ENCODE measurements at places on chromosomes 1 and 21.
A peak's percentile ranks its signal among the peaks of the same experiment; 100 is the strongest.

GRCh38 chr21:34128674-34129038 is 55.3 kb downstream of the MRPS6 start:
- DNase-seq = no peak

GRCh38 chr1:115036814-115037507 is 7.3 kb downstream of the TSHB start:
- no peak for DNase-seq

- no peak for DNase-seq
Measured at GRCh38 chr1:206803221-206803730, 31.0 kb upstream of the IL10 start.

DNA sequence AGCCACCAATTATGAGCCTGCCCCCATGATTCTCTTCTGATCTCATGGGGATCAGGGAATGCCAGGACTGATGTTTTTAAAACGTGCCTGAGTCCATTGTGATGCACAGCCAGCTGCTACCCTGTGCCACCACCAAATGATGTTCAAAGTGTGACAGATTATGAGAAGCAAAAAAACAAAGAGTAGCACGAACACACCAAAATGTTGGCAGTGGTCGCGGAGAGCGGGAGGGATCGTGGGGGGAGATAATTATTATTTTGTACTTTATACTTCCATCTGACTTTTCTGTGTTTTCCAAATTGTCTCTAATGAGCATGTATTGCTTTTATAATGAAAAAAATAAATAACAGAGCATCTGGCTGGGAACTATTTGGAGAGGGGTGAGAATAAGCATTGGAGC is 50.5 kb downstream of the EPHB2 start:
- no peak for DNase-seq

GRCh38 chr1:193211539-193211938 is 25.1 kb upstream of the B3GALT2 start:
- no peak for DNase-seq

GRCh38 chr1:195789321-195789720 is 818.9 kb downstream of the KCNT2 start:
- no peak for DNase-seq

DNA sequence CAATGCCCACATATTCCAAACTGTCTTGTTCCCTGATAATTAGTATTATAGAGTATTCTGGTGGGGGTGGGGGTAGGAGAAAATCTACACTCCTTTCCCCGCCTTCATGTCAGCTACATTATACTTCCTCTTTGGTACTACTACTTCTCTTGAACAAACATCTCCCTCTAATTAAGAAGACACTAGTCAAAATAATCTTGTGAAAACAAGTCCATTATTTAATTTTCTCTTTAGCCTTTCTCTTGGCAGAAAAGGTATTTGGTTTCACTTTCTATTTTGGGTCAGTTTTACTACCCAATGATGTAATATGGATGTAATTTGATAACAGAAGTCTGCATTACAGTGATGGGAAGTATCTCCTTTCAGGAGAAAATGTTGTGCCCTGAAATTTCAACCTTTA is 22.5 kb downstream of the NTMT2 start:
- peak; percentile 9 for DNase-seq

- no peak for DNase-seq
Measured at GRCh38 chr1:90723590-90724108, 6.5 kb upstream of the BARHL2 start.

DNA sequence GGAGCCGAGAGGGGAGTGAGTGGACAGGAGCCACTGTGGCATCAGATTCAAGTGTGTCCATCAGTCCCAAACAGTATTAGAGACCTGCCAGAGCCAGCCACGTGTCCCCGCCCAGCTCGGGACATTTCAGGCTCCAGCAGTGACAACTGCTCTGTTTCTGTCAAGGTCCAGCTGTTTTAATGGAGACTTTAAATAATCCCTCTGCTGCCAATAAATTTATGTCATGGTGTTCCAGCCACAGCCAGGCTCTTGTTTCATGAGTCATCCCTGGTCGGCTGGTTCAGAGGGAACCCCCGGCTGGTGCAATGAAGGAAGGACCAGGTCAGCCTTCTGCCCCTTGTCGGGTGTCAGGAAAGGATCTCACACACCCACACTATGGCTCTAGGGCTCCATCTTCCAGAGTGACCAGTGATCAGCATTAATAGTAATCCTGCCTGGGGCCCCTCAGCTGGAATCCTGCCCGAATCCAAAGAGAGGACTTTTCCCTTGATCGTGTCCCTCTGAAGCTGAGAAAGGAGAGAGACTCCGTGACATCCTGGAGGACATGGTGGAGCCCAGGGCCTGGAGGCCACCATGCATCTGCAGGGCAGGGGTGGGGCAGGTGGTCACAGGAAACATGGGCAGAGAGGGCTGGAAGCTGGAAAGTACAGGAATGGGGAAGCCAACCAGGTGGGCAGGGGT is 197.3 kb downstream of the MATN1 start:
- DNase-seq = no peak

DNA sequence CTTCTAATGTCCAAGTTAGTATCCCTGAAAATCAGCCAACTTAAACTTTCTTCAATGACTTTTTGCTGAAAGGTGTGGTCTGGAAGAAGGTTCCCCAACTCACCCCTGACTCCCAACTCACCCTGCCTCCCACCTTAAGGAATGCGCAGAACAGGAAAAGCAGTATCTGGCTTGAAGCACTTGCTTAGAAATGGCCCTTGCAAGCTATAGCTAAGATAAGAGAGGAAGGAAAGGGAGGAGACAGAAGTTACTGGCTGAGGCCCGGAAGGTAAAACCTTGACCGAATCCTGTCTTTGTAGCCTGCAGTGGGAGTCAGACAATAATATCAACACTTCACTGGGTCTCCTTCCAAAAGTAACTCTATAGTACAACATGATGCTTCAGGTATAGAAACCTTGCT is 2.9 kb downstream of the CYYR1 start:
- DNase-seq = no peak

DNA sequence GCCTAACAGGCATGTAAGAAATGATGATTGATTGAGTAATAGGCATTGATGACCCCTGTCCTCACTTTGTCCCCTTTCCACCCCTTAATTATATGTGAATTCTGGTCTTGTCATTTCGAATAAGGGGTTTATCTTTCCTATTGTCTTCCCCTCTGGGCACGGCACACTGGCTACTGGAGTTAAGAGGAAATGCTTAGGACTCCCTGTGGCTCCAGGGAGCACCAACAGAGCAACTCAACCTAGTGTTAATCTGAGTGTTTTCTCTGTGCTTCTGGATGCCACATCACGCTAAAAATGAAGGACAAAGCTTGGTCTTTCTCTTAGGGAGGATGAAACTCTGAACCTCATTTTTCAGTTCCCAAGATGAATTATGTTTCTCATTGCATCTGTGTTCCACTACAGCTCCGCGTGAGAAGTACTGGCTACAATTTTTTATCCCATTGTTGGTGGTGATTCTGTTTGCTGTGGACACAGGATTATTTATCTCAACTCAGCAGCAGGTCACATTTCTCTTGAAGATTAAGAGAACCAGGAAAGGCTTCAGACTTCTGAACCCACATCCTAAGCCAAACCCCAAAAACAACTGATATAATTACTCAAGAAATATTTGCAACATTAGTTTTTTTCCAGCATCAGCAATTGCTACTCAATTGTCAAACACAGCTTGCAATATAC is 5.3 kb downstream of the FCER1A start:
- DNase-seq = no peak

DNA sequence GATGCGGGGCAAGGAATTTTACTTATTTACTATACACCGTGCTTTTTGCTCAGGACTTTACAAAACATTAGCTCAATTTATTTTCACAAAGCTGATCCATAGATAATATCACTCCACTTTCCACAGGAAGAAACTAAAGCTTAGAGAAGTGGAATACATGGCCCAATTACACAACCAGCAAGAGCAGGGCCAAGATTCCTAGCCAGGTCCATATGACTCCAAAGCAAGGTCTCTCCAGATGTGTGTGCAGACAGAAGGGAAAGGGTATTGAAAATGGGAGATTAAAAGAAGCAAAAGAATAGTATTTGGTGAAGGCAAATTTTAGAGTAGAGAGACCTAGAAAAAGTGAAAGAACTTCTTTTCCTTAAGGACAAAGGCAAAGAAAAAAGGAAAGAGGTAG is 30.4 kb downstream of the RGS8 start:
- no peak for DNase-seq
